Fibroblast of skin of left biceps (primary cell): ENCODE measurements at places on chromosomes 6 and 20.

- DNase-seq: peak; percentile 9
Measured at GRCh38 chr6:17392978-17393891, at the start of gene CAP2. Gene CAP2 (plus strand): TSS chr6:17393595. CDS start chr6:17421556, 27,961 bp downstream.

- no peak for DNase-seq
Measured at GRCh38 chr20:11778206-11778570, 139.5 kb upstream of the BTBD3 start.

DNA sequence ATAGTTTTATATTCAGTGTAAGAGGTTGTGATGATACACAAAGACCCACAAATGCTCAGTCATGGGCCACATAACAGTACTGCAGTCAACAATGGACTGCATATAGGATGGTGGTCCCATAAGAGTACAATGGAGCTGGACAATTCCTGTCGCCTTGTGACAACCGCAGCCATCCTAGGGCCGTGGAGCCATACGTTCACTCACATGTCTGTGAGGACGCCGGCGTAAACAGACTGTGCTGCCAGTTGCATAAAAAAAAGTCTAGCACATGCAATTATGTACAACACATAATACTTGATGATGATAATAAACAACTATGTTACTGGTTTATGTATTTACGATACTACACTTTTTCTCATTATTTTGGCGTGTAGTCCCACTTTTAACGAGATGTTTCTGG lies 30.9 kb downstream of the BFSP1 start:
- DNase-seq: no peak

GRCh38 chr20:13525225-13525940 lies 113.3 kb downstream of the TASP1 start:
- peak; percentile 67 for DNase-seq

DNA sequence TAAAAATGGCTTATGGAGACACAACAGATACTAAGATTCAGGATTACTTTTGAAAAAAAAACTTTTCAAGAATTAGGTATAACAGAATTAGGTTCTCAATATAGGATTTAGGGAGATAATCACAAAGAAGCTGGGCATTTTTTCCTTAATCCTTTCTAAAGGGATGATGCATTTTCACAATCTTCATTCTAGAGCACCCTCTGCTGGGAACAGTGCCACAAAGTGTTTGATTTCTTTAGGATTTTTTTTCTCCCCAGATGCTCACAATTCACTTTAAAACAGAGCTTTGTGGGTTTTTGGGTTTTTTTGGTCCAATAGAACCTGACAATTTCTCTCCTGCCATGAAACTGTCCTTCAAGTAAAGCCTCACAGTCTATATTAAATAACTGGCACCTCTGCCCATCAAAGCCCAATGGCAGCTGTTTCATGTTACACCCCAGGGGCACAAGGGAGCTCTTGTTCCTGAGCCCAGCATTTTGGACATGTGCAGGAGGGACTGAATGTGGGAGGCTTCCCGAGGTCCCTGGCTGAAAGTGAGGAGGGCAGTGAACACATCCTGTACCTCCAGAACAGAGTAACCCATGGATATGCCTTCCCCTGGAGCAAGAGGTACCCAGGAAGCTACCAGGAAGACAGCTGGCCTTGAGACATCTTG lies 39.7 kb downstream of the PREP start:
- DNase-seq: peak; percentile 20

GRCh38 chr20:33443006-33443511 lies 504 bp downstream of the SNTA1 start:
- no peak for DNase-seq

DNA sequence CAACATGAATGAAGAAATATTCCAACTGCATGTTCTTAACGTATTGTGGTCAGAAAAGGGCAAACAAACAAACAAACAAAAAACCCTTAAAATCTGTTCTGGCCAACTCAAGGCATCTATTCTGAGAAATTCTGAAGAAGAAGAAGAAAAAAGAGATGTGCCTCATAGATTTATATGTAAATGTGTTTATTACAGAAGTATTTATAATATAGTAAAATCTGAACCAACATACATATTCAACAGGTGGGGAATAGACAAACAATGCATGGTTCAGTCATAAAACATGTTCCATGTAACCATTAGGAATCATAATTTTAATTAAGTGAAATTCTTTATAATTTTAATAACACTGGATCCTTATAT lies 616 bp downstream of the BTN3A2 start:
- no peak for DNase-seq

DNA sequence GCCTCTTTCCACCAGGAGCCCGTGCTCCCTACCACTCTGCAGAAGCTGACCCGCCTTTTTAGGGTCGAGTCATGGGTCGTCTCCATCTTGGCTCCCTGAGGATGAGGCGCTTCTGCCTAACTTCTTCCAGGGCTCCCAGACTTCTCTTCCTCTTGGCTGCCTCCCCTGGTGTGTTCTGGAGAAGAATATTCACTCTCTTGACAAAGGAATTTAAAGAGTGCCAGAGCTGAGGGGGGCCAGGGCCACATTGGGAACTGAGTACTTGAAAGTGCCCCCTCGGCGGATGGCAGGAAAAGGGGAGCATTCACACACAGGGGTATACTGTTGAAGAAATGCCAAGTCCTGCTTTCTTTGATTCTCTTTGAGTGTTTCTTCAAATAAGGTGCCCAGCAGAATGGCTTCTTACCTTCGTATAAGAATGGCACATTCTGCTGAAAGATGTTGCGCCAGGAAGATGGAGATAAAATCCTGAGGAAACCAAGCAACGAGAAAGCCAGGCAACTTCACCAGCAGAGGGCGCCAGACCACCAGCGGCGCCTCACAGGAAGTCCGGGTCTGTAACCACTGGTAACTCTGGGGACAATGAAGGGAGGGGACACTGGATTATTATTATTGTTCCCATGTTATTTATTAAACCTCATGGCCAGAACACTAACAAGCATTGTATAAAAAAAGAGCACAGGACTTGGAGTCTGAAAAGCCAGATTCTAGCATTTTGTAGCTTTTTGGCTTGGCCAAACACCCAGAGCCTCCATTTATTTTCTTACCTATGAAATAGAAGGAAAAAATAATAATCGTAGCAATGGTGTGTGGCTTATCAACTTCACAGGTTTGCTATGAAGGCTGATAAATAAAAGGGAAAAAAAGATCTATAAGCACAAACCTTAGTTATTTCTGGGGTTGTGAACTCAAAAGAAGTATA lies 176.7 kb downstream of the HACE1 start:
- DNase-seq: no peak

DNA sequence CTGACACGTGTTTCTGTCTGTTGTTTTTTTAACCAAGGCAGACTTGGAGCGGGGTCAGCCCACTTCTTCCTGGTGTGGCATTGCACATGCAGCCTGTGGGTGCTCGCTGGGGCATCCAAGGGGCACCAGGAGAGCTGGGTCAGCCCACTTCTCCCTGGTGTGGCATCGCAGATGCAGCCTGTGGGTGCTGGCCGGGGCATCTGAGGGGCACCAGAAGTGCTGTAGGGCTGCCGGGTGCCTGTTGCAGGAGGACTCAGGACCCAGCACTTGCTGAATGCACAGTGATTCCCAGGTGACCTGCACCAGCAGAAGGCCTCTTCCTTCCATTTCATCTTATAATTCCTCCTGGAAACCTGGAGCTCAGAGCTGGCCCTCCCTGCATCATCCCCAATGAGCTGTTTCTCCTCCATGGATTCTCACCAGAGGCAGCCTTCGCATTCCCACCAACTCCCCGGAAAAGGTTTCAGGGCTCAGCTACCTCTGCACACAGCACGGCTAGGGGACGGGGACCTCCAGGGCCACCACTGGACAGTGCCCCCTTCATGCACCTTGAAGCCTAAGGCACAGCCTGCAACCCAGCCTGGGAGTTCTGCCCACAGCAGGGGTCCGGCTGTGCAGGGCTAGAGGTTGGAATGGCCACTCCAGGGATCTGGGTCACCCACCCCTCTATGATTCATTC lies 218.8 kb downstream of the TAF4 start:
- DNase-seq: no peak

GRCh38 chr6:16057446-16057845 lies 71.4 kb upstream of the MYLIP start:
- no peak for DNase-seq

DNA sequence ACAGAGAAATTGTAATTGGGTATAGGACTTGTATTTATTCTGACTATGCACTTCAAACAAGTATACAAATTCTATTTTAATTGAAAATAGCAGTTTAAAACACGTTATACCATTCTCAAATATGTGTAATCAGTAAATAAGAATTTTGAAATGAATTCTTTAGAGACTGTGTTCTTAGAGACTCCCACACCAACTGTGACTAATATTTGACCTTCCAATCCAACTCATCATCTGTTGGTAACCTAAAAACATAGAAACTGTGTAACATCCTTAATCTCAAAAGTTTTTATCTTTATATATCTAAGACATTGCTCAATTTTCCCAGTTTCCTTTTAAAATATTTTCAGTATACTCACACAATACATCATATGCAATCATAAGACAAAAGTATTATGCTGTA lies 83.9 kb downstream of the KHDRBS2 start:
- no peak for DNase-seq

GRCh38 chr6:31791324-31792089 lies 4.0 kb downstream of the VARS1 start:
- no peak for DNase-seq

GRCh38 chr6:118650582-118651281 lies 659 bp downstream of the CEP85L start:
- DNase-seq: no peak

DNA sequence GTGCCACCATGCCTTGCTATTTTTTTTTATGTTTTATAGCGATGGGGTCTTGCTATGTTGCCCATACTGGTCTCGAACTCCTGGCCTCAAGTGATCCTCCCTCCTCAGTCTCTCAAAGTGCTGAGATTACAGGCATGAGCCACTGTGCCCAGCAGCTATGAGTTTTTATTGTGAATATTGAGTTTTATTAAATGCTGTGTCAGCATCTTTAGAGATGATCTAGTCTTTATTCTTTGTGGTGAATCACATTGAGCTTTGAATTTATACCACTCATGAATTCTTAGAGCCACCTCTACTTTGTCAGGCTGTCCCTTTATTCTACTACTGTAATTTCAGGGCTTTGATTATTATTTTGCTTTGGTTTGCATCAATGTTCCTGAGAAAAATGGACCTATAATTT lies 428.3 kb downstream of the BTBD3 start:
- no peak for DNase-seq

DNA sequence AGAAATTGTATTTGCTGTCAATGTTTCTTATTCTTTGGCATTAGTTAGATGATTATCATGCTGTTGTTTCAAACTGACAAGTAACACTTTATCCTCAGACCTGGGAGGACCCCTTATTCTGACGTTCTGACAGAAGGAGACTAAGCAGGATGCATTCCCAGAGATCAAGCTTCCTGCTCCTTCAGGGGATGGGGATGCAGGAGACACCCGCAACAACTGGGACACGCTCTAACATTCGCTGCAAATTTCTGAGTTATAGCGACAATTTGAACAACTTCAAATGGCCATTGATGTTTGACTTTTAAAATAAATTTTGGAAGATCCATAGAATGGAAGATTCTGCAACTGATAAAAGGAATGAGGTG lies 69.0 kb upstream of the ZNF184 start:
- DNase-seq: no peak

GRCh38 chr6:139243536-139243935 lies 48.3 kb downstream of the TXLNB start:
- peak; percentile 40 for DNase-seq

- no peak for DNase-seq
Measured at GRCh38 chr6:161319231-161319630, 45.4 kb upstream of the AGPAT4 start.

DNA sequence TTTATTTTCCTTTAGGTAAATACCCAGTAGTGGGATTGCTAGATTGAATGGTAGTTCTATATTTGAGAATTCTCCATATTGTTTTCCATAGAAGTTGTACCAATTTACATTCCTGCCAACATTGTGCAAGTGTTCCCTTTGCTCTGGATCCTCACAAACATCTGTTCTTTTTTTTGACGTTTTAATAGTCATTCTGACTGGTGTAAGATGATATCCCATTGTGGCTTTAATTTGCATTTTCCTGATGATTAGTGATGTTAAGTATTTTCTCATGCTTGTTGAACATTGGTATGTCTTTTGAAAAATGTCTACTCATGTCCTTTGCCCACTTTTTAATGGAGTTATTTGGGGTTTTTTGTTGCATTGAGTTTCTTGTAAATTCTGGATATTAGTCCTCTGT lies 85.6 kb downstream of the UBE3D start:
- peak; percentile 68 for DNase-seq

GRCh38 chr6:31091680-31092079 lies 20.7 kb downstream of the C6orf15 start:
- no peak for DNase-seq

DNA sequence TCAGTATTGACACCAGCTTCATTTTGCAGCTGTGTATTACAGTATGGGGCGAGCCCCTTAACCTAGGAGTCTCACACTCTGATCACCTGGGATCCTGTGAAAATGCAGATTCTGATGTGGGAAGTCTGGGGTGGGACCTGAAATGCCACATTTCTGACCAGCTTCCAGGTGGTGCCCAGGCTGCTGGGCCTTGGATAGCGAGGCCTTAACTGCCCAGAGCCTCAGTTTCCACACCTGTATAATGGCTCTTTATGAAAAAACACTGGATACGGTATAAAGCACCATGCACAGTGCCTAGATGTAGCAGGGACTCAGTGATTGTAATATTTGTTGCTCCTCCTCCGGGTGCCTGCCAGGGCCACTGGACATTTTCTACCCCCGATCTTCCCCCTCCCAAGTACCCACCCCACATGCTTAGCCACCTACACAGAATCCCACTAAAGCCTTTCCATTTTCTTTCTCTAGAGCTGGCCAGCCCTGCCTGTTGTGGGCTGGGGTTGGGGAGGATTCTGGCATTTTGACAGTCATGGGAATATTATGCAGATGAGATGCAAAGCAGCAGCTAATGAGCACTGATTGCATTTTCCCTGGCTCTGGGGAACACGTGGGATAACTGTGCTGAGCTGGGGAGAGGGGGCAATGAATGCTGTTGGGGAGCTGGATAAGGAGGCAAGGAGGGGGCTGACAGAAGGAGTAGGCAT lies 44.8 kb downstream of the SPDEF start:
- no peak for DNase-seq

GRCh38 chr20:57205606-57206219 lies 60.7 kb downstream of the BMP7 start:
- no peak for DNase-seq

DNA sequence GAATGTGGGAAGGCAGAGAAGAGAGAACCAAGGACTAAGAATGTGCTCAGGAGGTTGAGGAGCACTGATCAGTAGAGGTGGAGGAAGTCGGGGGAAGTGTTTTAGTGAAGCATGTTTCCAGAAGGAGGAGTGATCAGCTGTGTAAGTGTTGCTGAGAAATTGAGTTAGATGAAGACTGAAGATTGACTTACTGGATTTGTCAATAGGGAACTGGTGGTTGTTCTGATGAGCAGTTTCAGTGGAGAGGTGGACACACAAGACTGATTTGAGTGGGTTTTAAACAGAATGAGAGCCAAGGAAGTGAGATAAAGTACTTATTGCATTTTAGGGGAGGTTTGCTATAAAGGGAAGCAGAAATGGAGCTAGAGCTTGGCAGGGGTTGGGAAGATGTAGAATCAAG lies 182.6 kb downstream of the CDKAL1 start:
- DNase-seq: no peak
